ENCODE measurements at places on chromosomes 12 and 14.

DNA sequence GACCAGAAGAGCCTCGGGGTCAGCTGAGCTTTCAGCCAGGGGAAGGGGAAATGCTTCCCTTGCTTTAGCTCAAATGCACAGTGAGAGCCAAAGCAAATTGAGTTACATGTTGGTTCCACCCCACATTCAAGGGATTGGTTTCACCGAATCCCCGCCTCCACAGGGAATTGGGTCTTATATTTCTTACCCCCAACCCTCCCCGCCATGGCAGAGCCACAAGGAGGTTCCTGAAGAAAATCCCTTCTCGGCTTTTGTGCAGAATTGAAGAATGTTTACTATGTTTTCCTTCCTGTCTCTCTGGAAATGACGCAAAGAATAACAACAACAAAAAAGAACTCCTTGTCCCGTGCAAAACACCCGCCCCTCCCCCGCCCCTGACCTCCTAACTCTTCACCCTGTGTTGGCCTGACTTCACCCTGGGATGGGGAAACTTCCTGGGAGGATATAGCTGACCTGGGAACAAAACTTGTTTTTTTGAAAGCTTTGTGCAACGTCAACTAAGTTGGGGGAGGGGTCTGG, 21.9 kb upstream of the CIPC start:
- DNase-seq = no peak

DNA sequence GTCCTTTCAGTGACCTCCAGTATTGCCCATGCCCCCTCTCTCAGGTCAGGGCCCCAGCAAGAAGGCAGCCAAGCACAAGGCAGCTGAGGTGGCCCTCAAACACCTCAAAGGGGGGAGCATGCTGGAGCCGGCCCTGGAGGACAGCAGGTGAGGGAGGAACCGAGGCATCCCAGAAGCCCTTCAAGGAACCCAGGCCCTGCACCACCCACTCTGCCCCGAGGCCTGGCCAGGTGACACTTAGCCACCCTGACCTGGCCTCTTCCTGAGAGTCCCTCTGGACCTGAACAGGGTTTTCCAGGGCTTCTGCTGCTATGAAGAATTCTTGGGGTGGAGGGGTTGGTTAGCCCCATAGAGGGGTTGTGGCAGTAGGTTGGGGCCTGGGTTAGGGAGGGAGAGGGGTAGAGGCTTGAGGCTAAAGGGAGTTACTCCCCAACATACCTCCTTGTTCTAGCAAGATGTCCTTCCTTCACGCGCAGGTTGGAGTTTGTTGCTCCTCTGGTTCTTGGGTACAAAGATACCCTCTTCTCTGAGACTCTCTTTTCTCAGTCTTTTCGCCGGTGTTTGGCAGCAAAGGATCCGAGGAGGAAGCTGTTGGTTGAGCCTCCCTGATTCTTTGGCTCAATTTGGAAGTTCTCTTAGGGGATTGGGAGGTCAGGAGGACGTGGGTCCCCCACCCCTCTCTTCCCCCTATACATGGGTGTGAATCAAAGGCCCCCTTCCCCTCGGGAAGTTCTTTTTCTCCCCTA, 2.1 kb downstream of the TARBP2 start:
- DNase-seq = no peak

DNA sequence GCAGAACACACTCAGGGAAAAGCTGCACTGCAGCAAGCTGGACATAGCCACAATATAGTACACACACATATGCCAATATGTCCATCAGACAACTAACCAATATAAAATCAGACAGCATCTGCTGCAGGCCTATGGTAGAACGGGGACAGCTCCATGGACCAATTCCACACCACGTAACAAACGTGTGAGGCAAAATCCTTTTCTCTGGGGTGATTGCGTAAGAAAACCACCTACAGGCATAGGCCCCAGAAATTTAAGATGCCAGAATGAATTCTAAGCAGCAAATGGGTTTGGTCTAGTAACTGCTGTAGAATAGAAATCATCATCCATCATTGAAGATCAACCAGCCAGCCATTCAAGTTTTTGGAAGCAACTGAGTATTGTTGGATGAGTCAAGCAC, 368.9 kb upstream of the TMPO start:
- no peak for DNase-seq

DNA sequence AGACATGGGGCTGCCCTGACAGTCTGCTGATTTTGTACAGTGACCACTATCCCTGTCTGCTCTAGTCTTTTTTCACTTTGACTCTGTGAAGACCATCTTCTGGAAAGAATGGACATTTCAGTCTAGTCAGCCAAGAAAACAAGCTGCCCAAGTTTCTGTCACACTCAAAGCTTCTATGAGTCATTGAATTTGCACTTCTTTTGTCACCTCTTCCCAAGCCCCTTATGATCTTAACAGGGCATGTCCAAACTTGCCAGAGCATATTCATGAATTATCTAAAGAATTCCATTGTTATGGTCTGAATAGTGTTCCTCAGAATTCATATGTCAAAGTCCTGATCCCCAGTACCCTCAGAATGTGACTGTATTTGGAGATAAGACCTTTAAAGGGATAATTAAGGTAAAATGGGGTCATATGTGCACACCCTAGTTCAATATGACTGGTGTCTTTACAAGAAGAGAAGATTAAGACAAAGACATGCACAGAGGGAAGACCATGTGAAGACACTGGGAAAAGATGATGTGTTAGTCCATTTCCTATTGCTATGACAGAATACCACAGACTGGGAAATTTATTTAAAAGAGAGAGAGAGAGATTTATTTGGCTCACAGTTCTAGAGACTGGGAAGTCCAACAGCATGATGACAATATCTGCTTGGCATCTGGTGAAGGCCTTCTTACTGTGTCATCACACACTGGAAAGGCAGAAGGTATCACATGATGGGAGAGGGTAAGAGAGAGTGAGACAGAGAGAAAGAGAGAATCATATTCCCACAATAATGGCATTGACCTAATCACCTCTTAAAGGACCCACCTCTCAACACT, 242.6 kb downstream of the BTG1 start:
- DNase-seq = no peak

- DNase-seq = no peak
These were observed 9.3 kb downstream of the RILPL2 start for GRCh38 chr12:123427036-123427769.
